ENCODE measurements at places on chromosomes 2 and 18.

DNA sequence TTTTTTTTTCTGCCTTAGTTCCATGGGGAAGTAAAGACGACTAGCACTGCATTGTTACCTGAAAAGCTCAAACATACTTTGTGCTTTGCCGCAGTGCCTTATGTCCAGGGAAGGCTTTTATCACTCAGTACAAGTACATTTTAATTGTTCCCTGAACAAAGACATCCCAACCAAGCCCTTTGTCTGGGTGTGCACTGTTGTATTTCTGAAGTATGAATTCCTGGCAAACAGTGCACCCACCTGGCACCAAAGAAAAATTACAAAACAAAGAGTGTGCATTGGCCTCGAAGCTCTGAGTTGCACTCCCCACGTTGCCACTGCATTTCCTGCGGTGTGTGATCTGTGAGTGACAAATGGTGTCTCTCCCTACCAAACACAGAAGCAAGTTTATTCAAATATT lies 858.5 kb upstream of the PIK3C3 start:
- DNase-seq = no peak

DNA sequence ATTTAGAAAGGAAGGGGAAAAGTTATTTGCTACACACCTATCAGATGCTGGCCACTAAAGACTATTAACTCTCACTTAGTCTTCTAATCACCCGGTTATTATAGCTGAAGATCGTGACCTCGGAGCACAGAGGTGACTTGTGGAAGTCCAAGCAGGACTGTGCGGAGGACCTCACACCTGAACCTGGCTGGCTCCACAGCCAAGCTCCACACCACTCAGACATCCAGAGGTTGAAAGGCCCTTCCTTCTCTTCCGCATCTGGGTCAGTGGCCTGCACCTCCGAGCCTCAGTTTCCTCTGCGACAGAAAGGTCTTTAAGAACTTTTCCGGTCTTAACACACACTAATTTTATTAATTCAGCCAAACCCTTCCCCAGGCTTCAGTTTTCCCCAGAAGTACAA lies 57.9 kb downstream of the TNS1 start:
- DNase-seq = no peak

- no peak for DNase-seq
Measured at GRCh38 chr2:239793086-239793485, 232.1 kb downstream of the NDUFA10 start.

DNA sequence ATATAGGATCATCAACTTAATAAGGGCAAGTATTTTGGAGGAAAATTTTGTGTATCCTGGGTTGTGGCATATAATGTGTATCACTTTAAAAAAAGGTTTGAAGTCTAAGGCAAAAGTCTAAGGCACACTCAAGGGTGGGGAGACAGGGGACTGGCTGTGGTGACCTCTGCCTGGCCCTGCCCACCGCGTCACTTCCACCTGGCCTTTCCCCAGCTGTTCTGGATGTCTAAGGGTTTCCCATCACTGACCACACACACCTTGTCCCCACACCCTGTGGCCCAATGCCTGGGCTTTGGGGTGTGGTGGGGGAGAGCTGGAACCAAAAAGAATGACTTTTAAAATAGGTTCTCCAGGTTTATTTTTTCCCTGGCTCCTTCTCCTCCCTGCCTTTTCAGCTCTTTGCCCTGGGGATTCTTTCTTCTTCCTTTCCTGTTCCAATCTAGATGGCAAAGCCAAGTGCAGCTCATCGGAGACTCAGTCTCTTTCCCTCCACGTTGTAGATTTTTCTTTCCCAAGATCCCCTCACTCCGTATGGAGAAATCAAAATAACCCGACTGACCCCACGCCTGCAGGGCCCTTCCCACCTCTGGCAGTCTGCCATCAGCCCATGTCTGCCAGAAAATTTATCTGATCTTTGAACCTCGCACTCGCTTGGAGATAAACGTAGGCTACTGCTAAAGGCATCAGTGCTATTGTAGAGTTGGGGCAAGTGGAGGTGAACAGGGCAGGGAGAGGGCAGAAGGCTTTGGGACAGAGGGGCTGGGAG lies 257.2 kb downstream of the DYSF start:
- DNase-seq = no peak

- DNase-seq = no peak
Measured at GRCh38 chr2:127884436-127884835, 1.3 kb downstream of the AMMECR1L start.

- DNase-seq = no peak
Measured at GRCh38 chr18:54845787-54846186, 17.5 kb downstream of the RAB27B start.

DNA sequence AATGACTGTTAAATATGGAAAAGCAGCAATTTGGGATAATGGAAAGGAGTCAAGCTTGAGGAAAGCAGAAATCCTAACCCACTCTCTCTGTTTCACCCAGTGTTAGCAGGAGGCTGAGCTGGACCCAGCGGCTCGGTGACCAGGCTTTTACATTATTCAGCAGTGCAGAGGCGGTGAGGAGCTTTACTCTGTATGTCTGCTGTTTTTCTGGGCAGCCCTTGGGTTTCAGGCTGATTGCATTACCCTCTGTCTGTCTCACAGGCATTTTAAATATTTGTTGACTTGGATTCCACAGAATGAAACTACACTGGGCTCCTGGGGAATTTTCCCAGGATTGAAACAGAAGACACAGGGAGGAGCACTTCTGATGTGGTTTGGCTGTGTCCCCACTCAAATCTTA lies 368.0 kb downstream of the GALR1 start:
- DNase-seq = no peak

GRCh38 chr2:38158378-38159118 lies 82.6 kb upstream of the CYP1B1 start:
- no peak for DNase-seq

GRCh38 chr2:70517804-70518203 lies 35.8 kb downstream of the TGFA start:
- no peak for DNase-seq

- no peak for DNase-seq
Measured at GRCh38 chr2:237341872-237342271, 72.1 kb downstream of the COL6A3 start.

DNA sequence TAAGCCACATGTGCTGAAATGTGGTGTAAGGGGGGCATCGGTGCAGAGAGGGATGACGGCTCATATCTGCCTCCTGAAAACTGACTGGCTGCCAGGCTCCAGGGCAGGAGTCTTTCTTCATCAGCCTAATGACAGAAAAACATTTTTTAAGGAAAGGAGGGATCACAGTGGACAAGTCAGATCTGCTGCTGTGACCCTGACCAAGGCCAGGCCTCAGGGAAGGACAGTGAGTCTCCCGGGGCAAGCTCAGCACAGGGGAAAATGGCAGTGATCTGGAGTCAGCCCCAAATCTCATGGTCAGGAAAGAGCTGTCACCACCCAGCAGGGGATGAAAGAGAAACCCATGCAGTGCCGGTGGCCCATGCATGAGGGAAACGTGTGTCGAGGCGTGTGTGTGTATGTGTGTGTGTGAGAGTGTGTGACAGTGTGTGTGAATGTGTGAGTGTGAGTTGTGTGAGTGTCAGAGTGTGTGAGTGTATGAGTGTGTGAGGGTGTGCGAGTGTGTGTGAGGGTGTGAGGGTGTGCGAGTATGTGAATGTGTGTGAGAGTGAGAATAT lies 134.5 kb downstream of the INHBB start:
- no peak for DNase-seq

DNA sequence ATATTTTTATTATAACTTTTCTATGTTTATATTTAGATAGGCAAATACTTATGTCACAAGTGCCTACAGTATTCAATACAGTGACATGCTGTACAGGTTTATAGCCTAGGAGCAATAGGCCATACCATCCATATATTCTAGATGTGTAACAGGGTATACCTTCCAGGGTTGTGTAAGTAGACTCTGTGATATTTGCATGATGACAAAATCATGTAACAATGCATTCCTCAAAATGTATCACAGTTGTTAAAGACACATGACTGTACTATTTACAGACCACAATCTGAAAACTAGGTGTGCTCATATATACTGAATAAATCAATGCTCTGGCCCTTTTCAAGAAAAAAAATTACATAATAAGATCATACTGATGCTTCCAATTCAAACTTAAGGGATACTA lies 433.2 kb upstream of the RGPD4 start:
- DNase-seq = no peak

DNA sequence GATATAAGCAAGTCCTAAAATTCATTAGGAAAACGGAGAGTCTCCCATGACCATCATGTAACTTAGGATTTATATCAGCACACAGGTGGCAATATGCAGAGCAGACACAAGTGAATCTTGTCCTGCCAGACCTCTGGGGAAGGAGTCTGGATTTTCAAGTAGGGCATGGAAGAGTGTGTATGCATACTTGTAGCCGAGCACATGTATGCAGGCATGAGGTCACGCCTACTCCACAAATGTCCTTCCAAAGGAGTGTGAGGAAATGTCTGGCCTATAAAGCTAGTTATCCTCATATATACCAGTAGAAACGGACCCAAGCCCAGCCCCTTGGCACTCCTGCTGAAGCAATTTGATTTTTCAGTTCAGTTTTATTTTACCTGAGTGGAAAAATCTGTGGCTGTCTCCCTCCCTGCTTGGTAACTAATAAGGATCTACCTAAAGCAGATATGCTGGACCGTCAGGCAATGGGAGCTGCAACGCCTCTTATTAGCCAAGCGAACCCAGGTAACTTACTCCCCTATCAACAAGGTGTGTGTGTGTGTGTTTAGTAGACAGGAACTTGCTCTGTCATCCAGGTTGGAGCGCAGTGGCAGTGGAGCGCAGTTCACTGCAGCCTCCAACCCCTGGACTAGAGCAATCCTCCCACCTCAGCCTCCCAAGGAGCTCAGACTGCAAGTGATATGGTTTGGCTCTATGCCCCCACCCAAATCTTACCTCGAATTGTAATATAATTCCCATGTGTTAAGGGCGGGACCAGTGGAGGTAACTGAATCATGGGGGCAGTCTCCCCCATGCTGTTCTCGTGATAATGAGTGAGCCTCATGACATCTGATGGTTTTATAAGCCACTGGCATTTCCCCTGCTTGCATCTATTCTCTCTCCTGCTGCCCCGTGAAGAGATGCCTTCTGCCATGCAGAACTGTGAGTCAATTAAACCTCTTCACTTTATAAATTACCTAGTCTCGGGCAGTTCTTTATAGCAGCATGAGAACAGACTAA lies 2.8 kb downstream of the STAT1 start:
- no peak for DNase-seq

- no peak for DNase-seq
Measured at GRCh38 chr2:43455731-43456642, 139.9 kb downstream of the THADA start.

Measured in effector memory CD4-positive, alpha-beta T cell (primary cell).